Osteoblast (primary cell): ENCODE measurements at places on chromosomes 5 and 9.

DNA sequence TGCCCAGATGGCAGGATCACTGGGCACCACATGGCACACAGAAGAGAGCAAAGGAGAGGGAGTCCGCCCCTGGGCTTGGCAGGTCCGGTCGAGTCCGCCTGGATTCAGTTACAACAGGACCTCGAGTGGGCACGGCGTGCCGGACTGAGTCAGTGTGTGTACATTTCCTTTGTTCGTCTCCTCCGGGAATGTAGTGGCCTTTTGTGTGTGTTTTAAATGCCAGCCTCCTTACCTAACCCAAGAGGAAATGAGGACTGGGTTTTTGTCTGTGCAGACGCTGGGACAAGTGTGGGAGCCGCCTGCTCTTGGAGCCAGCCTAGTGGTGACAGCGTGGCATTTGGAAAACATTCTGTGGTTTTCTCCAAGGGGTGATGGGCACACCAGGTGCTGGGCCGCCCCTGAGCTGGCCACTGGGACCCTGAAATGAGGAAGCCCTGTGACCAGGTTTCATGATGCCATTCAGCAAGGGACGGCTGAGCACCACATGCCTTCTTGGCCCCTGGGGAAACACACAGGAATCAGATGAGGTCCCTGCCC lies 9.6 kb downstream of the NEK6 start:
- DNase-seq, result peak; percentile 92

- DNase-seq, result no peak
These were observed 10.0 kb downstream of the FAM13B start for GRCh38 chr5:138022912-138023311.

DNA sequence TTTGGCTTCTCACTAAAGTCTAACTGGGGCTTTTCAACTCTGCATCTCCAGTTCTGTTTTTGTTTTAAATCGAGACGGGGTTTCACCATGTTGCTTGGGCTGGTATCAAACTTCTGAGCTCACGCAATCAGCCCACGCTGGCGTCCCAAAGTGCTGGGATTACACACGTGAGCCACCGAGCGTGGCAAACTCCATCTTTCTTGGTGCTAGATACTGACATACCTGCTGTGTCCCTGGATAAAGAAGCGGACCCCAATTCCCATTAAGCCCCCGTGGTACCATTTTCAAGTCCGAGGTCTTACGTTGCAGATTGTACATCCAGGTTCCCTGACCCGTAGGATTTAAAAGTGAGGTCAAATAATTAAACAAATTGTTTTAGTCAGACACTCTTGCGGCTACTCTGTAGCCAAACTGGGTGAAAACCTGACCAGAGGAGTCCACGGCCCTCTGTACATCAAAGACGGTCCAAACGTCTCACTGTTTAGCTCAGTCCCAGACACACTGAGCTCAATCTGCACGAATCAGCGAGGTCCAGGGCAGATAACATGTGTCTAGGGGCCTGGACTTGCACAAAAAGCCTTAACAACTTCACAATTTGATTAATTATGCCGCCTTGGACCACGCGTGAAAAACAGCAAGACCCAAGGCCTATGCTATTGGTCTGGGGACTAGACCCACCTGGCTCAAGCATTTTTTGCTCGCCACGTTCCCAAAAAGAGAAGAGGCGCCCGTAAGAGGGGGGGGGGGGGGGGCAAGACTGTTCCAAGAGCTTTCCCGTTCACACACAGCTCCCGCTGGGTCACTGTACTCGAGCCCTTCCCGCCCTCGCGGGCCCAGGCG lies 727 bp upstream of the DNAJA1 start:
- DNase-seq, result peak; percentile 67

- DNase-seq, result peak; percentile 48
These were observed 161.6 kb upstream of the PANK3 start for GRCh38 chr5:168740811-168741213.

GRCh38 chr9:132789719-132790118 lies 88.4 kb downstream of the AK8 start:
- DNase-seq, result no peak

GRCh38 chr5:175003531-175003930 lies 279.1 kb downstream of the MSX2 start:
- no peak for DNase-seq

GRCh38 chr9:125794708-125795107 lies 47.5 kb downstream of the PBX3 start:
- no peak for DNase-seq

- peak; percentile 49 for DNase-seq
These were observed 3.5 kb downstream of the PRXL2C start for GRCh38 chr9:96651626-96652025.

DNA sequence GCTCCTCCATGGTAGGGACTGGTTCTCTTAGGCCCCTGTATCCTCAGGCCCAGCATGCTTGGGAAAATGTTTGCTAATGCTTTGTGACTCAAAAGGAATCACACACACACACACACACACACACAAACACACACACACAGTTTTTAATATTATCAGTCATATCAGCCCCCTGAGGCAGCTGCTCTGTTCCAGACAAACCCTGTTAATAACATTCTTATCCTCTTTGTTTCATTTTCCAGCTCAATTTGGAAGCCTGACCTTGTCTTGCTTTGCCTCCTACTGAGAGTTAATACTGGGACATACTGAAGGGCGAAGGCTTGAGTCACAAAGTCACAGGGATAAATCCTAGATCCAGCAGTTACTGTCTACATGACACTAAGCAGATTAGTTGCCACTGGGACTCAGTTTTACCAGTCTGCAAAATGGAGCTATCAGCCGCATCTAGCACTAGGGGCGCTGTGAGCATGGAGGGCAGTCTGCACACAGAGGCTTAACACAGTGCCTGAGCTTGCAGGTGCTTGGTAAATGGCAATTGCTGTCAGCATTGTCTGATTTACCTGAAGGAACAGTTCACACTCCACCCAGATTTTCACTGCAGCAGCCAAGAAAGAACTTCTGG lies 37.1 kb upstream of the KCNMB1 start:
- DNase-seq, result no peak

- no peak for DNase-seq
These were observed 10.4 kb upstream of the TOMM5 start for GRCh38 chr9:37602817-37603216.

DNA sequence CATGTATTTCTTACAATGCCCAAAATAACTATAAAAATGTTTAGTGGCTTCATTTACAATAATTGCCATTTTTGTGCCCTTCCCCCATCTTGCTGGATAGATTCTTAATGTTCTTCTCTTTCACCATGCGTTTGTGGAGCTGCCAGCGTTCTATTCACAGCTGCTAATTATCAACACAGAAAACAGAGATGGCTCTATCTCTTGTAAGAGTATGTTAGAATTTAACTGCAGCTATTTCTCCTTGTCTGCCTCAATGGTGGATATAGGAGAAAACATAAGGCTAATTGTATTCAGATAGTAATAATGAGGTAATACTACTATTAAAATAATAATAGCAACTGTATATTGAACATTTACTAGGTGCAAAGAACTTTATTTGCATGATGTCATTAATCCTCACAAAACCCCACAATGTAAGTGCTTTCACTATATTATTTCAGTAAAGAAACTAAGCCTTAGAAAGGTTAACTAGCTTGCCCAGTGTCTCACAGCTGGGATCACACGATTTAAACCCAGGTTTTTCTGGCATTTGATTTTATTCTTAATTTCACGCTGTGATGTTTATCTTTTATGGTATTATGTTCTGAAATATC lies 50.1 kb downstream of the JAKMIP2 start:
- DNase-seq, result no peak

- DNase-seq, result peak; percentile 98
These were observed 142.4 kb downstream of the PSAT1 start for GRCh38 chr9:78439190-78439865.

DNA sequence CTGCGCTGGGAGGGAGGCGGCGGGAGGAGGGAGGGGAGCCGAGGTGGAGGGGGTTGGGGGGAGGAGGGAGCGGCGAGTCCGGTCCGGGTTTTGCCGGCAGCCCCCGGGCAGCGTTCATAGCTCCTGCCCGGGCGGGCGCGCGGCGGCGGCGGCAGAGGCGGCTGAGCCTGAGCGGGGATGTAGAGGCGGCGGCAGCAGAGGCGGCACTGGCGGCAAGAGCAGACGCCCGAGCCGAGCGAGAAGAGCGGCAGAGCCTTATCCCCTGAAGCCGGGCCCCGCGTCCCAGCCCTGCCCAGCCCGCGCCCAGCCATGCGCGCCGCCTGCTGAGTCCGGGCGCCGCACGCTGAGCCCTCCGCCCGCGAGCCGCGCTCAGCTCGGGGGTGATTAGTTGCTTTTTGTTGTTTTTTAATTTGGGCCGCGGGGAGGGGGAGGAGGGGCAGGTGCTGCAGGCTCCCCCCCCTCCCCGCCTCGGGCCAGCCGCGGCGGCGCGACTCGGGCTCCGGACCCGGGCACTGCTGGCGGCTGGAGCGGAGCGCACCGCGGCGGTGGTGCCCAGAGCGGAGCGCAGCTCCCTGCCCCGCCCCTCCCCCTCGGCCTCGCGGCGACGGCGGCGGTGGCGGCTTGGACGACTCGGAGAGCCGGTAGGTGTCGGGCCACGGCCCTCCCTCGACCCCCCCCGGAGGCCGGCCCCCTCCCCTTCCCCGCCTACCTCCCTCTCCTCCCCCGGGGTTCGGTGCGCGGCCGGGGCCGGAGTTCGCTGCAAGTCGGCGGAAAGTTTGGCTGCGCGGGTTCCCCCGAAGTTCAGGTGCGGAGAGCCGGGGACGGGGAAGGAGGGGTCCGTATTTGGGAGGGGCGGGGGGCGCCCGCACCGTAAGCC lies at the start of gene CXXC5:
Gene CXXC5 (plus strand): TSS at position 145 of the 877 bp plus-strand sequence. CDS start 32,175 bp downstream, outside the sequence.
- DNase-seq, result peak; percentile 98

- DNase-seq, result no peak
These were observed 17.4 kb downstream of the ELOVL7 start for GRCh38 chr5:60826653-60827052.

GRCh38 chr9:129885018-129885669 lies 49.9 kb downstream of the USP20 start:
- peak; percentile 54 for DNase-seq

DNA sequence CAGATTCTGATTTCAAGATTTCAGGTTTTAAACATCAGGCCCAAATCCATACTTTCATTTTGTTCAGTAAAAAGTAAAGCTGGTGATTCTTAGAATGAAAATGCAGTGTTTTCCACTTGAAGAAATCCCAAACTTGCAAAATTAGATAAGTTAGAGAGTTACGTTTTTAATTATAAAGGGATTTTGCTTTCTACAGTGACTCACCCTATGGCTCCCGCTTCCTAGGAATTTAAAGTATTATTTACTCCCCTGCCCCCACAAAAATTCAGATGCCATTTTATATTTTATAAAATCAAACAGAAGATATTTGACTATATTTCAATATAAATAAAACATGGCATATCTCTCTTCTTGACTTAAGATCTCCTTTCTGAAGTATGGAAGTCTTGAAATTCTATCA lies 402.9 kb downstream of the ZSWIM6 start:
- no peak for DNase-seq

GRCh38 chr5:61617039-61617438 lies 285.0 kb downstream of the ZSWIM6 start:
- DNase-seq, result no peak

GRCh38 chr9:129309906-129310305 lies 131.8 kb upstream of the IER5L start:
- DNase-seq, result no peak

GRCh38 chr5:35194635-35195471 lies 35.4 kb downstream of the PRLR start:
- DNase-seq, result no peak

GRCh38 chr5:172600571-172600970 lies 40.5 kb upstream of the NEURL1B start:
- DNase-seq, result no peak

- DNase-seq, result no peak
These were observed 27.7 kb downstream of the PPP3R2 start for GRCh38 chr9:101566904-101567724.

DNA sequence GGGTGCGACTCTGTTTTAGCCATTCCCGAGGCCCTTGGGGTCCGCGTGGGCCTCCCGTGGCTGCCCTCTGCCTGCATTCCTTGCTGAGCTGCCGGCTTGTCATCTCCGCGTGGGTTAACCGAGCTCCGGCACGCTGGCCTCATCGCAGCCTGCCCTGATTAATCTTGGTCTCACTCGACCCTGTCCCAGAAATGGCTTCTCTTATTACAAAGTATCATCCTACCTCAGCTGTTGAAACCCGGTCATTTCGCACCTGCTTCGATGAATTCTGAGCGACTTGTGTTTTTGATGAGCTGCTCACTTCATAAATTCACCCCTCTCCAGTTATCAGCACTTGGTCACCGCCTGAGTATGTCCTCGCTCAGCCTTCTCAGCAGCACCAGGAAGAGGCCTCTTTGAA lies 123.5 kb upstream of the EGFLAM start:
- no peak for DNase-seq

GRCh38 chr9:31153250-31153840 lies 1231.1 kb upstream of the ACO1 start:
- peak; percentile 52 for DNase-seq

- DNase-seq, result no peak
These were observed 41.6 kb upstream of the CD180 start for GRCh38 chr5:67238191-67238590.

DNA sequence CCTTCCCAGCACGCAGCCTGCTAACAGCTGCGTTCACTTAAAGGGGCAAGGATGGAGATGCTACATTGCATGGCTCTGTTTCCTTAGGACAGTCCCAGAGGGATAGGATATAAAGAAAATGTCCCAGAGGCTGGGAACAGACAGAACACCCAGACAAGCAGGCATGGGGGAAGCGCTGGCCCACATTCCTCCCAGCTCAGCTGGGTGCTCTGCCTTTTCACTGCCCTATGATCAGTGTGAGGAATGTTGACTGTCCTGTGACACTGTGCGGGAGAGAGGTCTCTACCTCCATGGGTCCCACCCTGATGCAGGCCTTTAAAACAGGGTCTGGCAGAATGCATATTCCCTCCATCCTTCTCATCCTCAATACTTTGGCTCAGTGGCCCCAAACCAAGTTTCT lies 459.4 kb upstream of the DMAC1 start:
- no peak for DNase-seq

- DNase-seq, result no peak
These were observed 6.8 kb downstream of the NR2F1 start for GRCh38 chr5:93589829-93590215.

- DNase-seq, result peak; percentile 92
These were observed 146.6 kb downstream of the SEC61B start for GRCh38 chr9:99368341-99369326.

DNA sequence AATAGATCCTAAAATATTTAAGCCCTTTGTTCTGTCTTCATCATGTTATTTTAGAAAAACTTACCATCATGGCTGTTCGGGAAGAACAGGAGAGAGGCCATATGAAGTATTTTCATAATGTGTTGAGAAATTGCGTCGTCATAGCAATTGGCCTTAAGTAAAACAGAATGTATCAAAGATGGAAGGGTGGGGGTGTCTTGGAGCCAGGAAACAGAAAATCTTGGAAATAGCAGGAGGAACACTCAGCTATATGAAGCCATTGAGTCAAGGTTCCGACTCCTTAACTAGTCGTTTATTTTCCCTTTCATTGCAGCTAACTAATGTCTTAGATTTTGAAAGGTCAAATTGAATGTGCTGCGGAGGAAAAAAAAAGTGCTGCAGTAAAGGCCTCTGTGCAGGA lies 1.3 kb downstream of the SPTAN1 start:
- DNase-seq, result peak; percentile 87

- no peak for DNase-seq
These were observed 151.4 kb downstream of the AUH start for GRCh38 chr9:91210318-91210717.
